ENCODE measurements at places on chromosomes 11 and 22.
A peak's percentile ranks its signal among the peaks of the same experiment; 100 is the strongest.

DNA sequence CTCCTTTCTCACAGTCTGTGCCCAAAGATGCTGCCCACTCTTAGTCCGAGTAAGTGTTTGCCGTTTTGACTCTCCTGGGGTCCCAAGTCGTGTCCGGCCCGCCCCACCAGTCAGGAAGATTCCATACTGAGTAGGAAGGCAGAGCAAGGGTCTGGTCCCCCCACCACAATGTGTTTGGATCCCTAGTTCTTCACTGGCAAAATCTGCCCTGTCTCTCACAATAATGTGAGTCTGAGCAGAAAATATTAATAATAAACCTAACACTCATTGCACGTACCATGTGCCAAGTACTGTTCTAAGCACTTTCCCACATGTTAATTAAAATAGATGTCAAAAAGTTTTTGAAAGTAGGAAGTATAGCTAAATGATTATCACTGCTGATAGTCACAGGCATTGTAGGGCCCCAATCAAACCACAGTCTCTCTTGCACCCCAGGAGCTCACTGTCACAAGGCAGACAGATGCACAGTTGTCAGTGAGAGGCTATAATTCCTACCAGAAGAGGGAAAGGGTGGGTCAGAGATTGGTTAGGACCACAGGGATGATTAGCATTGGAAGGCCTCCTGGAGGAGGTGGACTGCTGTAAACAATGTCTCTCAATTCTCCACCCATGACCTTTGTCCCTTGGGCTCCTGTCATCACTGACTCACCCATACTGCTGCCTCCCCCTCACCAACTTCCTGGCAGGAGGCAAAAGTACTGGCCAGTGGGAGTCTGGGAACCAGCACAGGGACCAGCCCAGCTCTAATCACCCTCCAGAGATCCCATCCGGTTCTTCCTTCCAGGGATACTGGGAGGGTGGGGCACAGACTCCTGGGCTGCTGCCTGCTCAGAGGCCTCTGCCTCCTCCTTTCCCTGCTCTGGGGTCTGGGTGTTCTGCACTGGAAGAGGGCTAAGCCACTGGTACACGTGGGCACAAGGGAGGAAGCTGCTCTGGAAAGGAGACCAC is 1.0 kb upstream of the POLD4 start:
- peak; percentile 87 for DNase-seq

DNA sequence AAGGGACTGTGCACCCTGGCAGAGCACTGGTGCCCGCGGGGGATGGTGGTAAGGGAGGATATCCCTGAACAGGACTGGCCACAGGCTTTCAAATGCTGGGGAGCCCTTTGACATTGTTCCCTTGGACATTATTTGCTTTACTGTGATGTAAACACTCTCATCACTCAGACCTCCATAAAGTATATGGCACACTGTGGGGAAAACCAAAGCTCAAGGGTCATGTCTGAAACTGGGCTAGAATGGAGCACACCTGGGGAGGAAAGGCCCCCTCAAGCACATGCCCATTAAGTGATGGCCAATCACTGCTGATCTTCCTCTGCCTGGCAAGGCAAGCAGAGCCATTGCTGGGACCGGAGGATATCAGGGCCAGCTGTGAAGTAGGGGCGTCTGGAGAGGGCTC is 60.9 kb upstream of the TENM4 start:
- DNase-seq, result no peak

GRCh38 chr11:88431675-88432341 is 94.3 kb upstream of the CTSC start:
- peak; percentile 52 for DNase-seq

DNA sequence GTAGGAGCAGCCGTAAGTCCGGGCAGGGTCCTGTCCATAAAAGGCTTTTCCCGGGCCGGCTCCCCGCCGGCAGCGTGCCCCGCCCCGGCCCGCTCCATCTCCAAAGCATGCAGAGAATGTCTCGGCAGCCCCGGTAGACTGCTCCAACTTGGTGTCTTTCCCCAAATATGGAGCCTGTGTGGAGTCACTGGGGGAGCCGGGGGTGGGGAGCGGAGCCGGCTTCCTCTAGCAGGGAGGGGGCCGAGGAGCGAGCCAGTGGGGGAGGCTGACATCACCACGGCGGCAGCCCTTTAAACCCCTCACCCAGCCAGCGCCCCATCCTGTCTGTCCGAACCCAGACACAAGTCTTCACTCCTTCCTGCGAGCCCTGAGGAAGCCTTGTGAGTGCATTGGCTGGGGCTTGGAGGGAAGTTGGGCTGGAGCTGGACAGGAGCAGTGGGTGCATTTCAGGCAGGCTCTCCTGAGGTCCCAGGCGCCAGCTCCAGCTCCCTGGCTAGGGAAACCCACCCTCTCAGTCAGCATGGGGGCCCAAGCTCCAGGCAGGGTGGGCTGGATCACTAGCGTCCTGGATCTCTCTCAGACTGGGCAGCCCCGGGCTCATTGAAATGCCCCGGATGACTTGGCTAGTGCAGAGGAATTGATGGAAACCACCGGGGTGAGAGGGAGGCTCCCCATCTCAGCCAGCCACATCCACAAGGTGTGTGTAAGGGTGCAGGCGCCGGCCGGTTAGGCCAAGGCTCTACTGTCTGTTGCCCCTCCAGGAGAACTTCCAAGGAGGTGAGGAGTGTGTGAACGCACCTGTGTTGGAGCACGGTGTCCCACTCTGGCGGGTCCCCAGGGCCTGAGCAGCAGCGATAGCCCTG is at the start of gene TAGLN:
TAGLN (plus strand) TSS at position 318 of the 863 bp plus-strand sequence. CDS start 3,644 bp downstream, outside the sequence.
- DNase-seq, result peak; percentile 87

DNA sequence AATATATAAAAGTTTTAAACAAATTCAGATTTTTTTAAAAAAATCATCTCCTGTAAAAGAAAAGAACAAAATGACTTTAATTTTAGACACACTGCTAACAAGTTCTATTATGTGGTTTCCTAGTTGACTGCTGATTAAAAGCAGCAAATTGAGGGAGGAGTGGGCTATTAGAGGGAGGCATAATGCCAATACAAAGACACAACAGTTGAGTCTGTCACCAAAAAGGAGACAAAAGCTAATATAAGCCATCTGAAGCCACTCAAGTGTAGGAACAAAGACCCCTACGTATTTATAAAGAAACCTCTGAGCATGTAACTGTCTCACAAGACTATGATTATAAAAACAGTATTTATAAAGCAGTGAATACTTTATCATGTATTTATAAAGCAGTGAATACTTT is 28.6 kb downstream of the TMEM123 start:
- no peak for DNase-seq

DNA sequence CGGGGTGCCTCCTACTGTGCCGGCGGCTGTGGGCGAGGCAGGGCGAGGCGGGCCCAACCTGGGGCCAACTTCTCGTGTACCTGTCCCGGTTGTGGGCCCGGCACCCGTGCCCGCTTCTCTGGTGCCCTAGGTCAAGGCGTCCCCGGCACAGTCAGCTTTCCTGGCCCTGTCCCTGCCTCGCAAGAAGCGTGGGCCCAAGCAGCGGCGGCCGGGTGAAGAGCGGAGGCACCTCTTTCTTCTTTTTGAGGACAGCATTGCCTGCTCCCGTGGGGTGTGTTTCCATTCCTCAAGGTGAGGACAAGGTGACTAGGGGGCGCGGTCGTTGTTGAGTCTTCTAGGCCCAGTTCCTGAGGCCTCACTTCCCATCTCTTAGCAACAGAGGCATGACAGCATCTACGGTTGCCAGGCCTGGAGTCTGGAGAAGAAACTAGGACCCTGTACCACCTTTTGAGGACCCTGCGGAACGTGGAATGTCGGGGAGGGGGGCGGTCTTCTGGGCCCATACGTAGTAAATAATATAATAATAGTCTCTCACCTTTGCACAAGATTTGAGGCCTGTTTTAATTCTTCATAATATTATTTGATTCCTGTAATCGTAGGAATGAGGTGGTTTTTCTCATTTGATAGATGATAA is 418 bp downstream of the ACO2 start:
- no peak for DNase-seq

- no peak for DNase-seq
Observed at GRCh38 chr11:117690484-117691217, 106.4 kb downstream of the DSCAML1 start.

DNA sequence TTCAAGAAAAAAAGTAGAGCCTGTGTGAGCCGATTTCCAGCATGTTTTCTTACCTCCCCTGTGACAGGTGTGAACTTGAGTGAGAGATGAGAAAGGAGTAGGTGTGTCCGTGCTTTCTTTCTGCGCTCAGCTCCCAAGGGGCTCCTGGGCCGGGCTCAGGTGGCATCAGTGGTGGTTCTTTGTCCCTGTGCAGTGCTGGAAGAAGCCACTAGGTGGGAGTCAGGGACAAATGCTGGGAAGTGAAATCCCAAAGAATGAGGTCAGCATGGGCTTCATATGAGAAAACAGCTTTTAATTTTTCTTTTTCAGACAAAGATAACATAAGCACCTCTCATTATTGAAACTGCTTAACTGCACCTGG is 57.8 kb downstream of the PPFIBP2 start:
- DNase-seq, result peak; percentile 73

- DNase-seq, result no peak
Observed at GRCh38 chr11:10495464-10495786, 40.4 kb downstream of the AMPD3 start.

GRCh38 chr11:123903932-123904331 is 2.0 kb downstream of the OR8D4 start:
- no peak for DNase-seq

DNA sequence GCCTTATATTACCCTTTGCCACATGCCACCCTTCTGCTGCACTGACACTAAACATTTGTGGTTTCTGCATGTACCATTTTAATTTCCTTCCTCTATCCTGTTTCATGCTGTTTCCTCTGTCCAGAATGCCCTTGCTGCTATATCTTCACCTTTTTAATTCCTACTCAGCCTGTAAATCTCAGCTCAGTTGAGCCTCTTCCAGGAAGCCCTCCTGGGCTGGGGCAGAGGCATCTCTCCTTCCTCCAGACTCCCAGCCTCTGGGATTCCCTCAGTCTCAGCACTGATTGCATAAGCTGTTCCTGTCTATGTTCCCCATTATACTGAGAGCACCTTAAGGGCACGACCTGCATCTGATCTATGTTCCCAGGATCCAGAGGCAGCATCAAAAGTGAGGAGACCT is 98.7 kb downstream of the RNF169 start:
- DNase-seq, result no peak

DNA sequence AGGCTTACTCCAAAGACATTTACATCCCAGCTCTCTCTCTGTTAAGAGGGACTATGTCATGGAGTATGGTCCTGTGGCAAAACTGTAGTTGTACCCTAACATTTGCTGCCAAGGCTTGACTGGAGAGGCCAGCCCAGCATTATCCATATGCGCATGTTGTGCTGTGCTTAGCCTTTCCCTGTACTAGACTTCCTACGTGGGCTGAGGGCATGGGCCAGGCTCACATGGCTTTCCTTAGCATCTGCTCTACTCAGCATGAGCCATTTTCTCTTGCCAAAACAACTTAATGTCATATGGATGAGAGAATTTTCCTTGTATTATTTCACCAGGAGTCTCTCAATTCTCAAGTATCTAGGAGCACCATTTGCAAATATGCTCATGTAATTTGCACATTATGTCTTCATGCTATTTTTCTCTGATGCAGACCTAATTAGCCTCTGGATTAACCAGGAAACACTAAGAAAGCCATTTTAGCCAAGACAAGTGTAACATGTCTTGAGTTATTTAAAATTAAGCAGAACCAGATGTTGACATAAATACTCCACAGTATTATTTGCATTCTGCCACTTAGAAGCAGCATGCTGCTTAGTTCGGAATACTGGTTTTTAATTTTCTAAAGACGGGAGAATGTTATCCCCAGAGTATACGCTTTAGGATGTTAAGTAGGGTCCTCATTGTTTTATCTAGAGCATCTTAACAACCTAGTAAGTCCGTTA is 71.7 kb upstream of the FAR1 start:
- no peak for DNase-seq

GRCh38 chr11:942823-943222 is 17.2 kb downstream of the AP2A2 start:
- DNase-seq, result peak; percentile 82

- no peak for DNase-seq
Observed at GRCh38 chr11:64000740-64001483, 14.7 kb downstream of the OTUB1 start.

GRCh38 chr11:46914910-46915309 is 3.4 kb downstream of the LRP4 start:
- no peak for DNase-seq

GRCh38 chr11:57196596-57196995 is 14.8 kb downstream of the LRRC55 start:
- no peak for DNase-seq

- DNase-seq, result peak; percentile 73
Observed at GRCh38 chr11:122176651-122177050, 60.6 kb upstream of the BLID start.

- no peak for DNase-seq
Observed at GRCh38 chr11:114185436-114185835, 110.8 kb upstream of the NNMT start.

- DNase-seq, result no peak
Observed at GRCh38 chr11:34774604-34775003, 141.6 kb downstream of the APIP start.

- DNase-seq, result no peak
Observed at GRCh38 chr22:27613099-27614005, 188.2 kb downstream of the MN1 start.

GRCh38 chr11:94131718-94132115 is 3.1 kb downstream of the PANX1 start:
- DNase-seq, result no peak

DNA sequence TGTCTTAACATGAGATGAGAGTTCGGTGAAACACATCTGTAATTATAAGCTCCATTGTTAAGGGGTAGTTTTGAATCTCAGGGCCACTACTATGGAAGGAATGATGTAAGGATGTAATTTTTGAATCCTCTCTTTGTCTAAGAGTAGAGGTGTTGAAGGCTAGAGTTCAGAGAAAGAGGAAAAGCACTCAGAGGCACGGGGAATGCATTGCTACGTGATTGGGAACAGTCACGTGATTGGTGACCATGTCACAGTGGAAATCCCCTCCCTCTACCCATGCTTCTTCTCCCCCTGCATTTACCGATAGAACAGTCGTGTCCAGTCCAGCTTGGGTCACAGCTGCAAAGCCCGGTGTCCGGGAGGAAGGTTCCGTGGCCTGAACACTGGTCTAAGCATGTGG is 230.3 kb upstream of the NARS2 start:
- no peak for DNase-seq

DNA sequence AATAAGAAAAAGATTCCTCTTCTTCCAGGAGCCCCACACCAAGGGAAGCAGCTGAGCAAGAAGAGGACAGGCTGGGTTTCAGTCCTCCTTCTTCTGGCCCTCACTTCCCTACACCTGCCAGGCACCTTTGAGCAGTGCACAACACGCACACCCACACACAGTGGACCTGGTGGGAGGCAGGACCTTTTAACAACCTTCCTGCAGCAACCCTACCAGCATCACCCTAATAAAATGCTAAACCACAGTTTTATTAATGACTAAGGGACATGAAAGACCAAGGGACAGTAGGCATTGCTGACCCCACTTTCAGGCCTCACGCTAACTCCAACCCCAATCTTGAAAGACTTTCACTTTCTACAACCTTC is 12.2 kb downstream of the ARAP1 start:
- DNase-seq, result no peak

All from epithelial cell of esophagus (primary cell).